ENCODE measurements at places on chromosomes 6 and 20.

DNA sequence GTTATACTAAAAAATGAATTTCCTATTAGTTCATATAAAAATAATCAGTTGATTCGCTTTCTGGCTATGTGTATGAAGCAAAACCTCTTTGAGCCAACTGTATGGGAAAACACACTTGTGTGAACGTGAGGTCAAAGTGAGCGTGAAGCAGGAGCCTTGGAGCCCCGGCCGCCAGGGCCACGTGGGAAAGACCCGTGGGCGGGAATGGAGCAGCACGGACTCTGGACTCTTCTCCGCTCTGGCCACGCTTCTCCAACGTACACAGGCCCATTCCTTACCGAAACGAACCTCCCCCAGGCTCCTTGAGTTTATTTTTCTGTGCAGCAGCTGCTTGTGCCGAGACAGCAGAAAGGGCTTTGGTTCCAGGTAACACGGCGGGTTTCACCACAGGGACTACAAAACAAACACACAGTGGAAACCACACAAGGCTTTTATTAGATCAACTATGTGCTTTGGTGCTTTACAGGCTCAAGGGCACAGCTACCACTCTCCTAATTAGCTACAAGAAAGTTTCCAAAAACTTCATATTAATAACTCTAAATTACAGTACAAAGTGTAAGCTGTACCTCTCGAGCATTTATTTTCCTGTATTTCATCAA, 62.7 kb downstream of the TAF4 start:
- no peak for DNase-seq

DNA sequence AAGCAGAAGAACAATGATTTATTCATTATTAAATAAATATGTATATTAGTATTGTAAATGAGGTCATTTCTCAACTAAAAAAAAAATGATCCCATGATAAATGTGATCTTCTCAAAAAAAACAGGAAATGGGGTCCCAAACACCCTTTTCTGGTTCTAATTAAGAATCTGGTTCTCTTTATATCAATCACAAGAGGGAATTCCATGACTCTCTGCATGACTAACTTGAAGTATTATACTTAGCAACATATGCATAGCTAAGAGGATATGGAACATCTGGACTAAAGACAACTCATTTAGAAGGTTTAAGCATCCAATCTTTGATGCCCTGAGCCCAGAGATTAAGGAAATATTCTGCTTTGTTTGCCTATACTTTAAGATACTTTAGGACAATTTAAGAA, 89.7 kb upstream of the EMILIN3 start:
- DNase-seq = no peak

- DNase-seq = no peak
Measured at GRCh38 chr6:8100159-8100854, 2.0 kb downstream of the EEF1E1 start.

DNA sequence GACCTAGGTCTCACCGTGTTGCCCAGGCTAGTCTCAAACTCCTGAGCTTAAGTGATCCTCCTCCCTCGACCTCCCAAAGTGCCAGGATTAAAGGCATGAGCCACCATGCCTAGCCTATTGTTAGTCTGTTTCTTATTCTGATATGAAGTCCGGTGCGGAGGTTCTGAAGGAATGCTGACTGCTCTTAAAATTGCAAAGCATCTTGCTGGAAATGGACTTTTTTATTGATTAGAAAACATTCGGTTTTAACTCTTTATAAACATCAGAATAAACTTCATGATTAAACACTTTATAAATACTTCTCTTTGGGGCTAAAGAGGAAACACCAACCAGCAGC, 3.2 kb downstream of the TNFAIP3 start:
- DNase-seq = no peak

DNA sequence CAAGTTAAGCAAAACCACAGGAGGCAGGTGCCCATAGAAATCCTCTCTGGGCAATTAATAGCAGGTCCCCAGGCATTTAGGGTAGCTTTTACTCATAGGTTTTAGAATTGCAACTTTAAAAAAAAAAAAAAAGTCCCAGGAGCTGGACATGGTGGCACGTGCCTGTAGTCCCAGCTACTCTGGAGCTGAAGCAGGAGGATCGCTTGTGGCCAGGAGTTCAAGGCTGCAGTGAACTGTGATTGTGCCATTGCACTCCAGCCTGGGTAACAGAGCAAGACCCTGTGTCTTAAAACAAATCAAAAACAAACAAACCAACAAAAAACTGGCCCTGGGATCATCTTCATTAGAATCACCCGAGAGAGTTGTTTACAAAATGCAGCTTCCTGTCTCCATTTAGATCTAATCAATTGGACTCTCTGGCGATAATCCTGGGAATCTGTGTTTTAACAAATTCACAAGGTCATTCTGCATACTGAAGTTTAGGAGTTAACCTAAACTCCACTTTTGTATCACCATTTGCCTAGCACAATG, 131.8 kb upstream of the AKAP12 start:
- no peak for DNase-seq

GRCh38 chr6:132830334-132830751, 16.0 kb downstream of the RPS12 start:
- DNase-seq = no peak

GRCh38 chr20:16748308-16748900, at the start of gene OTOR:
TSS of gene OTOR (plus strand) at chr20:16748358. CDS start at chr20:16748402, 44 bp downstream.
- DNase-seq = no peak

DNA sequence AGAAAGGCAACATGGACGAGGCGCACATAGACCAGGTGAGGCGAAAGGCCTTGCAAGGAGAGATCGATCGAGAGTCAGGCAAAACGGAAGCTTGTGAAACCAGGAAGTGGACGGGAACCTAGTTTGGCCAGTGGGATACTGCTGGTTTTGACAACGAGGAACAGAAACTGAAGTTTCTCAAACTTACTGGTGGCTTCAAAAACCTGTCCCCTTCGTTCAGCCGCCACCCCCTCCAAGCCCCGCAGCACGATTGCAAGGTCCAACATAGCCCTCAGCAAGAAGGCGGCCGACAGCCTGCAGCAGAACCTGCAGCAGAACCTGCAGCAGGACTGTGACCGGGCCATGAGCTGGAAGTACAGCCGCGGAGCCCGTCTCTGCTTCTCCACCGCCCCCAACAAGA, 238.0 kb downstream of the KHDC1L start:
- DNase-seq = no peak

DNA sequence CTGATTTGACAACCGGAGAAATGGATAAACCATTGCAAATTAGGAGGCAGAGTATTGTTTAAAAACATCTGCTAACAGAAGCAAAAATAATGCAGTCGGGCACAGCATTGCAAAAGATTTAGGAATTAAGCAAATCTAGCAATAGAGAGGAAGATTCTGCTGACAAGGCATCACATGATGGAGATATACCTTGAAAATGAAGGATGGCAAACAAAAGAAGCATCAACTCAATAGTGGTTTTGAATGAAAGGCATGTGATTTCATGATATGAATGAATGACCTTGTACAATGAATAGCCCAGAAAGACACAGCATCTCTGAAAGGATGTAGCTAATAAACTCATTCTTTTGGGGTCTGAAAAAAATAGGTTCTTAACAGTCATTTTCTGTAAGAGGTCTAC, 8.6 kb upstream of the RBM39 start:
- DNase-seq = no peak

DNA sequence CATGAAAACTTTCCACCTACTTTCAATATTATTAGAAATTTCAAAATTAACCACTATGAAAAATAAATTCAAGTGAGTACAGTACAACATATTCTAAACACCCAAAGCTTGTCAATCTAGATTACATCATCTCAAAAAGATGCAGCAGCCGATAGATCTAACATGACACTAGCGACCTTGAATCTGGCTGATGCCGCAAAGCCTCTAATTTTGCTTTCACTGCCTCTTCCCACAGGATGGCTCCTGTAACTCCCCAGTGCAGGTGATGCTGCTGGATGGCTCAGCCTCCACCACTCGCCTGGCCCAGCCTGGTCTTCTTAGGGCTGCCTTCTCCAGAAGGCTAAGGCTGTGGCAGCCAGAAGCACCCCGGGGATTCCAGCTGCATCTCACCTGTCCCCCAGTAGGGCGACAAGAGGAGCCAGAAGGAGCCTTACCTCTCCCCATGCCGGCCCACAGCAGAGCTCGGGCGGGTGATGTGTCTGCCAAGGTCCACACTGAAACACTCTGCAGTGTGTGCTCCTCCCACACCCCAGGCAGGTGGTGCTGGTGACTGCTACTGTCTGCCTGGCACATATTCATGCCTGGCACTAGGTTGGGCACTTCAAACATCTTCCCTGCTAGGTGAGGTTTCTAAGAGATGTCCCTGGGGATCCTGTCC, 82.1 kb downstream of the SLC23A2 start:
- DNase-seq = no peak

DNA sequence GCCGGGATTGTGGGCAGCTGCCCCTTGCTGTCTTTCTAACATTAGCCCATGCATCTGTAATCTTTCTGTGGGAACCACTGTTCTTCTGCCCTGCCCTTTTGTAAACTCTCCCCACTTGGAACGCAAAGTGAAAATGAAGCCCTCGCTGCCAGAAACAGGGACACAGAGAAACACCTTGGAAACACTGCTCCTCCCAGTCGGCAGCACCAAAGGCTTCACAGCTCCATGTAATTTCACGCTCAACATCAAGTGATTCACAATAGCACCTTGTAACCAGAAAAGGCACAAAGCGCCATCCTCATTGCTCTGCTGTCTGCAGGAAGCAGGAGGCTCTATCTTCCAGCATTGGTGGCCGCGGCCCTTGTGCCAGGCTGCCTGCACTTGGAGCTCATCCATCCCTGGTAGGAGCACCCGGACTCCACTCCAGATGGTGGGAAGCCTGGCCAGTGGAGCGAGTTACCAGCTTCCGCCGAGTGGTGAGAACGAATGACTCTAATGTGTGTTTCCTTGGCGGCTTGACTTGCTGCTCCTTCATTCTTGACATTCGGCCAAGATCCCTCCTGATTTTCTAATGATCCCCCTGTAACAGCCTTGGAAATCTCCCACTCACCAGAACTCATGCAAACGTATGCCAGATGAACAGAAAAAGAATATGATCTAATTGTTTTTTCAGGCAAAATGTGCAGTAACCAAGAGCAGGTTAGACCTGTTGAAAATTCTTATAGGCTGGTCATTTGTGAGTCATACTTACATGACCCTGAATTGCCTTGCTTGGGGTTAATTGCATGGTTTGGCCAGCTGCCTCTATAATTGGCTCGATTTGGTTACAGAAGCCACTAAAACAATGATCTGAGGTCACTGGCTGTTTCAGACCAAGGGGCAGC, 169.1 kb upstream of the CDYL start:
- DNase-seq = peak; percentile 28

- no peak for DNase-seq
Measured at GRCh38 chr20:235891-236290, 8.8 kb downstream of the DEFB129 start.

DNA sequence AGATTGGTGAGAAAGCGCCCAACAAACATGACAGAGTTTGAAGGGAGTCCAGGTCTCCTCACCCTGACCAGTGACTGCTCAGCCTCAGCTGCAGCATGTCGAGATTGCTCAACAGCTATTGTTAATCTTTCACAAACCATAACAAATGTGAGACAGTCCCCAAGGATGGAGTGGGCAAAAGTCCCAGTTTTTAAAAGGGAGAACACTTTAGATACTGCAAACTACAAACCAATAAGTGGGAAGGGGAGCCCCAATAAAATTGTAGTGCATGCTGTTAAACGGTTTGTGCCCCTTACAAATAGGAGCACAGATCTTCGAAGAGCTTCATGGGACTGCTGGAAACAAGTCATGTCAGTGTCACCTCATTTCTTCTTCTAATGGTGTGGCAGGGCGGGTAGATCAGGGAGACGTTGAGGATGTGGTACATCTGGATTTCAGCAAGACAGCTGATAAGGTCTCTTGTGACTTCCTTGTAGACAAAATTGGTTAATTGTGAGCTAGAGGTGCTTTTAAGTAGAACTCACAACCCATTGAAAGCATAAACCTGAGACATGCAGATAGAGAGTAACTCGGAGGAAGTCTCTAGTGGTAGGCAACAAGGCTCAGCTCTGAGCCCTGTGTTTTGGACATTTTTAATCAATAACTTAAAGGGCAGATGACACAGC, 134.0 kb upstream of the ARMC2 start:
- DNase-seq = no peak

GRCh38 chr6:137160763-137161162, 12.7 kb downstream of the IL22RA2 start:
- peak; percentile 37 for DNase-seq

GRCh38 chr20:14223806-14224205, 113.6 kb downstream of the FLRT3 start:
- no peak for DNase-seq

All from urothelium cell line (cell line).